ENCODE measurements at places on chromosomes 7 and 10. TPM values are rescaled to one million over a fixed set of nuclear protein-coding genes. Genes with fewer than 3 reads are reported as not detected.
A peak's percentile ranks its signal among the peaks of the same experiment; 100 is the strongest.

- no peak for DNase-seq
Measured at GRCh38 chr7:7705318-7705717, 13.1 kb downstream of the RPA3 start.

GRCh38 chr7:43164757-43165156 is 52.3 kb downstream of the HECW1 start:
- DNase-seq = peak; percentile 98

The TBC1D12 gene
- total RNA-seq = 11.4 TPM

DNA sequence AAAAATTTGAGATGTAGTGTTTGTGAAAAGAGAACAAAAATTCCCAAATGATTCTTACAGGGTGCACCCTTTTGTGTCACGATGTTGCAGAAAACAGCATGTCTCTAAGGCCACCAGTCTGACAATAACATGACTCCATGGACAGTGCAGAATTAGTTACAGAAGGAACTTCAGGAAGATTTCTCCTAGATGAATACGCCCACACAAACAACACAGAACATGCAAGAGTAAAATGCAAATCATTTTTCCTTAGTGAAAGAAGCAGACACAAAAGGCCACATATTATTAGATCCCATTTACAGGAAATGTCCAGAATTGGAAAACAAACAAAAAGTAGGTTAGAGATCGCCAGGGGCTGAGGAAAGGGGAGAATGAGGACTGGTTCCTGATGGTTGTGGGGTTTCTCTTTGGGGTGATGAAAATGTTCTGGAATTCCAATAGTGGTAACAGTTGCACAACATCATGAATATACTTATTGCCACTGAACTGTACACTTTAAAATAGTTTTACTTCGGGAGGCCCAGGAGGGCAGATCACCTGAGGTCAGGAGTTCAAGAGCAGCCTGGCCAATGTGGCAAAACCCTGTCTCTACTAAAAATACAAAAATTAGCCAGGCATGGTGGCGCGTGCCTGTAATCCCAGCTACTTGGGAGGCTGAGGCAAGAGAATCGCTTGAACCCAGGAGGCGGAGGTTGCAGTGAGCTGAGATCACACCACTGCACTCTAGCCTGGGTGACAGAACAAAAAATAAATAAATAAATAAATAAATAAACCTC is 10.2 kb downstream of the ZC3HAV1 start:
- DNase-seq = no peak

The TAS2R41 gene
- total RNA-seq = not detected

DNA sequence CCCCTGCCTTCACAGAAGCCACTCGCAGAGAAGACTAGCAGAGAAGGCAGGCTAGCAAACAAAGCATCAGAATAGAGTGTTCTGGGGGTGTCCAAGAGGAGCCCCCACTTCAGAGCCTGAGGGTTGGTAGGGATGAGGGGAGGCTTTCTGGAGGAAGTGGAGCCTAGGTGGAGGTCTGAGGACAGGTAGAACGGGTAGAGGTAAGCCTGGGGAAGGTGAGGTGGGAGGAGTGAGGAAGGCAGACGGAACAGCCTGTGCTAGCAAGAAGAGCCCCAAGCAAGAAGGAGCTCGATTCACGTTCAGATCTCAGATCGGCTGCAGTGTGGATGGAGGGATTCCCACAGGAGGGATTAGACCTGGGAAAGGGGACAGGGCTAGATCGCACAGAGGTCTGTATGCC is 66.0 kb upstream of the DUSP5 start:
- DNase-seq = no peak

Data from A172 (cell line).